AG04449 (cell line): ENCODE measurements at places on chromosomes 4 and X.
A peak's percentile ranks its signal among the peaks of the same experiment; 100 is the strongest.

DNA sequence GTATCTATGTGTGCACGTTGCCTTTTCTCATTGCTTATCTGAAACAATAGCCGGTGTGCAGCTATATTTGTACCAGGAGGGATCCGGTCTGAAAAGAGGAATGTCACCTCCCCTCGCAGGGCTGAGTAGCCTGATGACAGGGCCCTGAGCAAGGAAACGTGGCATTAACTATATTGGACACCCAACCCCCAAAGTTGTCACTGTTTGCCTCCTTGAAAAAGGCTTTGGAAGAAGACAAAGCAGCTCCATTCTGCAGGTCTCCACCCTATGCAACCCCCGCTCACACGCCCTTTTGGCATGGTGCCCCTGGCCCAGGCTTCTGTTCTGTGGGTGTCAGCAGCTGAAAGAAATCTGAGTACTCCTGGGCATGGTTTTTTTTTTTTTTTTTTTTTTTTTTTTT, 8.2 kb downstream of the PRRG3 start:
- no peak for DNase-seq

DNA sequence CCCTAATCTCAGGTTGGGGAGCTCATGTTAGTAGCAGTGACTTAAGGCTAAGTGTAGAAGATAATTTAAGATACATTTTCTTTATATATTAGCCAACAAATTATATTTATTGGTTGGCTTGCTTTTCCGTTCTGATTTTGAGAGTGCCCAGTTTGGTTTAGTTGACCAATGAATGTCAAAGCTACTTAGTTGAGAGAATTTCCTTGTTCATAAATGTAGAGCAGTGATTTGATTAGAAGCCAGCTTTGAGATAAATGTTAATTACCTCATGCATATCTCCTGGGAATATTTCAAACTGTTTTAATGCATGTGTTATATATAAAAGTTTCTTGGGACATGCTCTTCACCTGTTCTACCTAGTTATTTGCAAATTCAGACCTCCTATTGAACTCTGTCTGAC, 44.3 kb downstream of the SPATA18 start:
- DNase-seq = no peak

GRCh38 chrX:107448625-107448997, 841 bp upstream of the FRMPD3 start:
- no peak for DNase-seq

DNA sequence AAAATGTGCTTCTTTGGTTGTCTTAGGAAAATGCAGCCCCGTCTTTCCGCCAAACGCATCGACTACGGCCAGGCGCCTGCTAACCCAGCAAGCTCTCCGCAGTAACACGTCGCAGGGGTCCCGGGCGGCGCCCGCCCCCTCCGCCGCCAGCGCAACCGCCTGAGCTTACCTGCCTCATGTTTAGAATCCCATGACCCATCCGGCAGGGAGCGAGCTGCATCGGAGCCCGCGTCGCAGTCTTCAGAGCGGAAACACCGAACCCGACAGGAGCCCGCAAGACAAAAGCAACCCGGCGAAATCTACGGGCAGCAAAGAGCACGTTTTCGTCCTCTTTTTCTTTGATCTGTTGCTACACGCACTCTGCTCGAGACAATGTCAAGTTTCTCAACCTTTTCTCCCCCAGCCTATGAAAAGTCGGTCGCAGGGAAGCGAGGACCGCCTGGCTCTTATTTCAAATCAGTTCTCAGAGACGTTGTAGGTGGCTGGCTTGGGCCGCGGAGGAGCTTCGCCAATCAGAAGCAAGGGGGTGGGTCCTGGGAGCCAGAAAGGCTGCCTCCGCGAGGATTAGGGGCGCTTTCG, at the start of gene MID1:
TSS of gene MID1 (minus strand) at position 465 of the 579 bp plus-strand sequence. CDS start 53,038 bp downstream, outside the sequence.
- no peak for DNase-seq

DNA sequence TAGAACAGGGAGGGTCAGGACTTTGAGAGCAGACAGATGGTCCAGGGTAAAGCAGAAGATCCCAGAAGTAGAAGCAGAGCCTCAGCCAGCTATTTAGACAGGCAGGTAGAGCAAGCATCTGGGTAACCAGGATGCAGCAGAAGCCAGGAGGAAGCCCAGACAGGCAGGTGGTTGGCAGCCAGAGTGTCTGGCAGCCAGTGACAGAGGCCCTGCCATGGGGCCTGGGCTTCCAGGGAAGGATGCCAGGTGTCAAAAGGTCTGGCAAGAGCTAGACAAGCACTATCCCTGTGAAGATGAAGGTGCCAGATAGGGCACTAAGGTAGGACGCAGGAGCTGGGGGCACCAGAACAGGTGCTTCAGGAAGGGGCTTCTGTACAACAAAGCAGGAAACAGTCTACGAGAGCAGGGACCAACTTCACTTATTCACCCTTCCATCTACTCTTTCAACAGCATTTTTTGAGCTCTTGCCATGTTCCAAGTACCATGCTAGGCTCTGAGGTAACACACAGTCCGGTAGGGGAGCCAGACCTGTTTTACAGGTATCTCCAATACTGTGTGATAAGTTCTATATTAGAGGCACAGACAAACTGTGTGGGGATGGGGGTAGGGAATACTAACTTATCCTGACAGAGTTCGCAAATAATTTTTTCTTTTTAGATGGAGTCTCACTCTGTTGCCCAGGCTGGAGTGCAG, 38.1 kb upstream of the GJB1 start:
- no peak for DNase-seq

- no peak for DNase-seq
Measured at GRCh38 chrX:42242004-42242403, 318.6 kb upstream of the CASK start.

- no peak for DNase-seq
Measured at GRCh38 chr4:185457136-185457535, 14.4 kb downstream of the CCDC110 start.

DNA sequence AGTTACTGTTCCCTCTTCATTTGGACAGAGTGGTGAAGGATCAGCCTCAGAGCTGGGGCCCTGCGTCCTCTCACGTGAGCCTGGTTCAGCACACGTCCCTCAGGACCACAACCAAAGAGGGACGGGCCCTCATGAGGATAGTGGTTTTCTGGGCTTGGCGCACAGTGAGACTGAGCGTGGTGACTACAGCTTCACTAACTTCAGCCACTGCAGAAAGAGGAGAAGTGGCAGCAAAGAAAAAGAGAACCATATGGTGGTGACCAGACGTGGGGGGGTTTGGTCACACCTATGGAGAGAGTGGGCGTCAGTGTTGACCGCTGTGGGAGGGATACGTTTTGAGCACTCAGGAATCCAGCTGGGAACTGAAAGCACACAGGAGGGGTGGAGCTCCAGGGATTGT, 21.8 kb upstream of the TNIP3 start:
- DNase-seq = no peak

DNA sequence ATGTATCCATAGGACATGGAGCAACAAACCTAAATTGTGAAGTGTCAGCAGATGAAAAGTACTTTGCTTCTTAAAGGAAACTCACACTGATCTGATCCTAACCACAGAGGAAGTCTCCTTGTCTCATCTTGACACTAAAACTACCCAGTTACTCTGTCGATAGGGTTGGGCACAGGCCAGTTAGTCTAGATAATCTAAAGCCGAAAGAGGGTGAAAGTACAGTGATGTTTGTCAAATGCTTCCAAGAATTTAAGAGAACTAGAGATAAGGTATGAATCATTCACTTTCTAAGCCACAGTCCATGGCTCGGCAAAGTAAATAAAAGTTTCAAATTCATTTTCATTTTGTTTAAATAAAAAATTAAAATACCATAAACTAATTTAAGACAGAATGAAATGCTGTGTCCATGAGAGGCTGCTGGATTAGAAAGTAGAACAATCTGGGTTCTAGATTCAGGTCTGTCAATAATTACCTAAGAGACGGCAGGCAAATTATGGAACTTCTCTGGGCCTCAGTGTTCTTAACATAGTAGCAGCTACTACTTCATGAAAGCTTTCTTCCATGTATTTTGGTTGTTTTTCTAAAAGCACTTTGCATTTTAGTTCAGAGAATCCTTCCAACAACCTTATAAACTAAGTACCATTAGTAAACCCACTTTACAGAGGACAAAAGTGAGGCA, 176.7 kb downstream of the LDB2 start:
- DNase-seq = no peak

GRCh38 chrX:10110984-10111363, 45.8 kb upstream of the CLCN4 start:
- no peak for DNase-seq

GRCh38 chrX:49947781-49948180, 25.4 kb downstream of the CLCN5 start:
- no peak for DNase-seq

DNA sequence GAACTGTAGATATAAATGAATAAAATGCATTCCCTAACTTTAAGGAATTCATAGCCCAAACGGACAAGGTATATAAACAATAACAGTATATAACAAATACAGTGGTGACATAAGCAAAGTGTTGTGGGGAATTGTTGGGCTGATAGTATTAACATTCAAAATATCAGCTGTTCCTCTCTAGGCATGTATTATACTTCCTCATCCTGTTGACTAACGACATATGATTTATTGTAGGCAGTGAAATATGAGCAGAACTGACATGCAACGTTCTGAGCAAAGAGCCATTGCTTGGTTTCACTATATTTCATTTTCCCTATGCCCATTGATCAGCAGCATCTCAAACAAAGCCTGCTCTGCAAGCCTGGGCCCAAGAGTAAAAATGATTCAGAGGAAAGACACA, 143.9 kb downstream of the PTCHD1 start:
- DNase-seq = no peak

DNA sequence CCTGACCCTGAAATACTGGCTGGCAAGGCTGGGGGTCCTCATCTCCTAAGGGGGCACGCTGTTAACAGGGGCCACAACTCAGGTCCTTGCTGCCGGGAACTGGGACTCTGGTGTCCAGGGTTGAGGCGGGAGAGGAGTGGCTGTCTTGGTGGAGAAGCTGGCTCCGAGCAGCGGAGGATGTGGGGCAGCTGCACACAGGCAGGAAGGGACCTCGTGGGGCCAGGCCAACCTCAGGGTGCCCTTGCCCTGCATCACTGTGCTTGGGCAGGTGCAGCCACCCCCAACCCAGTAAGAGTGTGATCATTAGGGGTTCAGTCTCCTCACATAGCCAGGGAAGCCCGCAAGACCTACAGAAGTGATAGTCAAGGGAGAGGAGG, 12.6 kb upstream of the PDE6B start:
- DNase-seq = no peak

GRCh38 chr4:1715002-1715758, 3.1 kb upstream of the SLBP start:
- DNase-seq = no peak

DNA sequence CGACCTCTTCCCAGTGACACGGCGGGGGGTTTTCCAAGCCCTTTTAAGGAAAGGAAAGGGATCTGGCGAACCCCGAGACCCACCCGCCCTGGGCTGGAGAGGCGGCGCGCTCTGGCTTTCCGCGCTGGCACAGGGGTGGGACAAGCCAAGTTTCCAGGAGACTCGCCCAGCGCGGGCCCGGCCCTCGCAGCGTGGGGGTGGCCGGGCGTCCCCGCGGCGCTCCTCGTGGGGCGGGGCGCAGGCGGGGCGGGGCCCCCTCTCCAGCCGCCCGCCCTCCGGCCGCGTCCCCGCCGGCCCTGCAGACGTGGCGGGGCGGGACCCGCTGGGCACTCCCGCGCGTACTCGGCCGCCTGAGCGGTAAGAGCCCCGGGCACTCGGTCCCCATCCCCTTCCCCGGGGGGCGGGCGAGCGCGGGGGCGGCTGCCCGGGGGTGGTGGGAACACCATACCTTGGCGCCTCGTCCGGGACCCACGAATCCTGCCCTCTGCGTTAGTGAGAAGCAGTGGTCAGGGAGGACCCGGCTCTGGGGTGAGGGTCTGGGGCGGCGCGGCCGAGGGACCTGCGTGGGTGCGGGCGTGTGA, at the start of gene FAM114A1:
TSS of gene FAM114A1 (plus strand) at position 329 of the 581 bp plus-strand sequence. CDS start 10,273 bp downstream, outside the sequence.
- DNase-seq = no peak

GRCh38 chr4:103032574-103032973, 13.1 kb upstream of the SLC9B1 start:
- DNase-seq = no peak

GRCh38 chrX:69508610-69509009, 4.5 kb downstream of the NALF2 start:
- no peak for DNase-seq

- no peak for DNase-seq
Measured at GRCh38 chrX:78029663-78030062, 60.2 kb upstream of the PGAM4 start.

DNA sequence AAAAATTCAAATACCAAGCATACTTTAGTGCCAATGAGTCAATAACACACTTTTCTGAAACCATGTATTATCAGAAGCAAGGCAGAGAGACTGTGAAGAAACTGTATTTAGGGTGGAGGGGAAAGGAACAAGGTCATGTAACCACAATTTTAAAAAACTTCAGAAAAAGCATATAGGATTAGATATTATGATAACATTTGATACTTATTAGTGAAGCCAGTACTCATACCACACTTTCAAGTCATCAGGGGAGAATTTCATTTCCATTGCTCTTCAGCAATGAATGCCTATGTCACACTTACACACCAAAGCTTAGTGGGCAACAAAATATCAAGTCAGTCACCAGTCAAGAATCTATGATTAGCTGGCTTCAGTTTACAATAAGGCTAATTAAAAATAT, 602.2 kb downstream of the IL15 start:
- peak; percentile 52 for DNase-seq

DNA sequence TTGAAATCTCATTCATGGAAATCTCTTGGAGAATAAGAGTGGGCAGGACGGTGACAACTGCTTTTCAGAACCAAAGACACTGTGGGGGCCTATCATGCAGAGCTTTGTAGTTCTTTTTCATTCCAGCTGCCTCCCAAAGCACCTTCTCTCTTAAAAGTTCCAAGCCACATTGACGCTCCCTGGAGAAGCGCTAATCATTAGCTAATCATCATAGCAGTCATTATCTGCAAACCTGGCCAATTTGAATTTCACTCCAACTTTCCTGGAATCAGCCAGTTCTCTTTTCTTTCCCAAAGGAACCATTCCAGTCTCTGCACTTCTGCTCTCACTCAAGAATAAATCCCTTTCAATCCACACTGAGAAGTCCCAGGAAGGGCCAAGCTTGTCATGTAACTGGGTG, 1144.1 kb upstream of the IGFBP7 start:
- no peak for DNase-seq

- no peak for DNase-seq
Measured at GRCh38 chr4:119025420-119025819, 110.2 kb upstream of the MYOZ2 start.

- no peak for DNase-seq
Measured at GRCh38 chrX:10854594-10854993, 234.2 kb upstream of the MID1 start.

DNA sequence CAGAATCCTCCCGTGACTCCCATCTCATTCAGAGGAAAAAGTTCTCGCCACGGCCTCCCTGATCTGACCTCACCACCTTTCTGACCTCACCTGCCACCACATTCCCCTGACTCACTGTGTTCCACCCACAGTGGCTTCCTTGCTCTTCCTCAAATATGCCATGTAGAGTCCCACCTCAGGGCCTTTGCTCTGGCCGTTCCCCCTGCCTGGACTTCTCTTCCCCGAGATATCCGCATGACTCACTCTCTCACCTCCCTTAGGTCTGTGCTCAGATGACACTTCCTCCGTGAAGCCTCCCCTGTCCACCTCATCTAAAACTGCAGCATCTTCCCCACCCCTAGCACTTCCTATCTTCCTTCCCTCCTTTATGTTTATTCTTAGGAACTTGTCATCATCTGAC, 7.2 kb upstream of the TSPYL2 start:
- no peak for DNase-seq

GRCh38 chrX:15938072-15938471, 83.5 kb upstream of the AP1S2 start:
- DNase-seq = no peak

GRCh38 chrX:39692796-39693195, 405.0 kb downstream of the BCOR start:
- DNase-seq = no peak

- DNase-seq = no peak
Measured at GRCh38 chrX:41257801-41258200, 76.2 kb upstream of the DDX3X start.
